AG20443 (cell line): ENCODE measurements at places on chromosomes 5 and 9.
A peak's percentile ranks its signal among the peaks of the same experiment; 100 is the strongest.

- no peak for DNase-seq
Measured at GRCh38 chr5:173848986-173849596, 39.1 kb upstream of the CPEB4 start.

DNA sequence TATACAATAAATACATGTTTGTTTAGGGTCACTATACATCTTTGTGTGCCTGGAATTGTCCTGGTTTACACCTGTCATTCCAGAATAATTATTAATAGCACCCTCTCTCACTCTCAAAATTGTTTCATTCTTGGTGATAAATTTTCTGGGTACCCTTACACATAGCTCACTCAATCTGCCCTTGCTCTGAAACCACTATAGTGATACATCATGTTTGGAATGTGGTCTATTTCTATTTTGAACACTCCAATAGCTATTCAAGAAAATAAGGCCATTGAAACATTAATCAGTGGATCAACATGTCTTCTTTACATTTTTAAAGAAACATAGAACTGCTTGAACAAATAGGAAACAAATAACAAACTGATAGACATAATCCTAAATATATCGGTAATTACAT is 158.7 kb downstream of the ARRDC3 start:
- DNase-seq: peak; percentile 18

DNA sequence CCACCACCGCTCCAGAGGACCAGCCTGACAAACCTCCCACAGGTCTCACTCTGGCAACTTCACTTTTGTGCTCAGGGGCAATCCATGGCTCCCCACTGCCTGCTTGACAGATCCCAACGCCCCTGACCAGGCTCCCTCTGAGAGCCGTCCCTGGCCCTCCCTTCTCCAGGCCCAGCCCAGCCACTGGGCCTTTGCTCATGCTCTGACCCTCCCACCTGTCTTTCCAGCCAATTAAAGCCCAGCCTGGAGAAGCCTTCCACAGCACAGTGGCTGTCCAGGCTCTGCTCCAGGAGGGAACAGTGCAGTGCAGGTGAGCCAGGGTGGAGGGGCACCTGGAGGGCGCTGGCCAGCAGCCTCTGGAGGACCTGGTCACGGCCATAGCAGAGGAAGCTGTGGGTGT is 3.3 kb downstream of the ENTPD2 start:
- DNase-seq: no peak

DNA sequence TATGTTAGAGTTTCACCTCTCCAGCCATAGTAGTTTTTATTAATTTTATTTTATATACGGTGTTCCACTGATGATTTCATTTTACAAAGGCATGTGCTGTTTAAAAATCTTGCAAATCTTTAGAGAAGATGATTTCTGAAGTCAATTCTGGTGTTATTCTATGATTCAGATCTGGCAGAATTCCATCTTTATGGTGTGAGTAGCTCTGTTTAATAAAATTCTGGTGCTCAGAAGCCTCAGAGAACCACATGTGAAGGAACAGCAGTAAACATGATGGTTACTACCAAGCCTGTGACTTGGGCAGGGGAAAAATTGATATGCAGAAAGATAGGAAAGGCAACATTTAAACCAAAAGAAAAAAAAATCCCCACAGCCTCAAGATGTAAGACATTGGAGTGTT is 299.7 kb downstream of the NPR3 start:
- DNase-seq: no peak

GRCh38 chr9:133137451-133138231 is 16.6 kb upstream of the RALGDS start:
- DNase-seq: no peak

- no peak for DNase-seq
Measured at GRCh38 chr9:137281345-137282116, 4.0 kb downstream of the TOR4A start.

GRCh38 chr9:71115448-71115975 is 5.9 kb downstream of the TRPM3 start:
- no peak for DNase-seq

GRCh38 chr5:16603295-16603694 is 13.5 kb downstream of the RETREG1 start:
- no peak for DNase-seq

- DNase-seq: no peak
Measured at GRCh38 chr9:89312222-89312571, 1.2 kb downstream of the CKS2 start.
